ENCODE measurements at places on chromosomes 5 and 9.

DNA sequence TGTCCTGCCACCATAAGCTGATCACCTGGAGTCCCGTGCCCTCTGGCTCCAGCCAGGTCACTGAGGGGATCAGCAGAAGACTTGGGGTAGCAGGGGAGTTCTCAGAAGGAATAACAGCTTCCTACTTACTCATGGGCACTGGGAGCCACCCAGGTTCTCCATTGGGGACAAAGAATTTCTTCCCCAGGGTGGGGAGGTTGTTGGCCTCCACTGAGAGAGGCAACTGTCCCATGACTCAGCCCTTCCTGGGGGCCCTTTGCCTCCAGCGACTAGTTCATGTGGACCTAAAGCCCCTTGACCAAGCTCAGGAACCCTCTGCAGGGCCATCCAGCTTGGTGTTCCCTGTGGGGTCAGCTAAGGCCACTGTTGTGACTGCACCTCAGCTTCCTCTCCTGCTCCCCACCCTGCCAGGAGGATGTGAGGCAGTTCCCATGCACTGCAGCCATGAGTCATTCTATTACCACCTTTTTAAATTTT is 175.0 kb downstream of the AUH start:
- peak; percentile 49 for DNase-seq

- no peak for DNase-seq
These were observed 158.2 kb downstream of the SPOCK1 start for GRCh38 chr5:137340881-137341280.

GRCh38 chr5:55437859-55438206 is 96.9 kb downstream of the PLPP1 start:
- DNase-seq, result no peak

DNA sequence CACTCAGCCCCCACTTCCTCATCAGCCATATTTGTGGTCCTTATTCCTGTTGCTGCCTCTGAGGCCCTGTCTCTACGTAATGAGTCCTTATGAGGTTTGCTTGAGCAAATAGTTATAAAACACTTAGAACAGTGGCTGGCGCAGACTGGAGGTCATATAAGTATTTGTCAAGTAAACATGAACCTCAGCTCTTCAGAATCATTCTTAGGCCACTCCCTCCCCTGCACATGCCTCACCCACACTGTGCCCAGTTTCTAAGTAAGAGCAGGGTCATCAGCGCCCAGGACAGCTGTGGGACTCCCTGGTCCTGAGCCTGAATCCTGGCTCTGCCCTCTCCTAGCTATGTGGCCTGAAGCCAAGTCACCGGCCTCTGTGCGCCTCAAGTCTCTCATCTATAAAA is 4.0 kb downstream of the ST6GALNAC4 start:
- no peak for DNase-seq

- DNase-seq, result no peak
These were observed 78.2 kb upstream of the RAPGEF1 start for GRCh38 chr9:131818089-131818488.

DNA sequence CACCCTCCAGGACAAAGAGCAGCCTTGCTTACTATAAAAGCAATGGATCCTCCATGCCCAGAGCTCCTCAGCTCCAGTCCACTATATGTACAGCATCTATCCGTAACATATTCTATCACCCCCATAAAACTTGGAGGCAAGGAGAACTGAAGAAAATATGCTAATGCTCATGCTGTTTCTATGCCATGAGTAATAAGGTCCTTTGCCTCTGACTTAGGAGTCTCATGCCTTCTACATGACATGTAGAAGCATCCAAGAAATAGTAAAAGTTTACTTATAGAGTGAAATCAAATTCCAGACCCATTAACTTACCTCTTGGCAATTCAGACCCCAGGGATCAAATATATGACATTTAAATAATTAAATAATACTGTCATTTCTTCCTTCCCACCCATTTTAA is 33.7 kb downstream of the SSBP2 start:
- DNase-seq, result no peak

GRCh38 chr5:129120158-129120581 is 25.6 kb downstream of the ISOC1 start:
- DNase-seq, result no peak

- DNase-seq, result no peak
These were observed 66.0 kb downstream of the GNAQ start for GRCh38 chr9:77965445-77966123.

DNA sequence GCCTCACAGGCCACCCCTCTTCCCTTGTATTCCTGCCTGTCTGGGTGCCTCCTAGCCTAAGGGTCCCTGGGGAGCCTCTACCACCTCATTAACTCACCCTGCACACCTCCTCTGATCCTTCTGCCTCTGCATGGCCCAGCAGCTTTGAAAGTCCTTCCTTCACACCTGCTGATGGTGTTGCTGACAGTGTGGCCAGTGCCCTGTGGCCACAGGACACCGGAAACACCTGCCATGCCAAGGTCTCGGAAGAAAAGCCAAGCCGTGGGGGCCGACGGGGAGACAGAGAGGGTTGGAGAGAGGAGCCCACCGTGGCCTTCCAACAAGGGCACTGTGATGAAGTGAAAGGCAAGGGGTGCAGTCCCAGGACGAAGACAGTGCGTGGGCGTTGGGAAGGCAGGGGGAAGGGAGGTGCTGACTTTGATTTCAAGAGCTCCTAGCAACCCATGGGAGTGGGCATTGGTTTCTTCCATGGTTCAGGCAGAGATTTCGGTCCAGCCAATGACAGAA is 4.1 kb downstream of the BTNL9 start:
- DNase-seq, result no peak

- DNase-seq, result no peak
These were observed 30.2 kb upstream of the STK32A start for GRCh38 chr5:147204576-147204975.

GRCh38 chr5:107705402-107706014 is 34.8 kb upstream of the EFNA5 start:
- DNase-seq, result peak; percentile 69

GRCh38 chr5:153919161-153919560 is 119.5 kb downstream of the FAM114A2 start:
- no peak for DNase-seq

DNA sequence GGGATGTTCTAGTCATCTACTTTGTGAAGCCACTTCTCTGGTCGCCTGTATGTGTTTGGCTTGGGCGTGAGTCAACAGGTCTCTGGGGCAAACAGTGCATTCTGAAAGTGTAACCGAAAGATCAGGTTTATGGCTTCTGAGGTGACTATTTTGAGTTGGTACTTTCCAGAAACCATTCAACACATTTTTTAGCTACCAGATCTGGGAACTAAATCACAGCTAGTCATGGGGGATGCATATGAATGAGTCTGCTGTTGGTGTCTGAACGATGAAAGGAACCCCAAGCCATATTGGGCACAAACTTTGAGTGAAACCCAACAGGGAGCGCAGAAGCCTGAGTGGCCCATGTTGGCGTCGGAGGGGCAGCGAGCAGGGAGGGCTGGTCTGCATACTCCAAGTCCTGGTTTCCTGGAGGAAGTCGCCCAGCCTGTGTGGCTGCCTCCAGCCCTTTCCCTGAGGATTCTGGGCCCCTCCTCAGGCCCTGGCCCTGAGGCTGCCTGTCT is 35.3 kb downstream of the UBE2QL1 start:
- DNase-seq, result no peak

DNA sequence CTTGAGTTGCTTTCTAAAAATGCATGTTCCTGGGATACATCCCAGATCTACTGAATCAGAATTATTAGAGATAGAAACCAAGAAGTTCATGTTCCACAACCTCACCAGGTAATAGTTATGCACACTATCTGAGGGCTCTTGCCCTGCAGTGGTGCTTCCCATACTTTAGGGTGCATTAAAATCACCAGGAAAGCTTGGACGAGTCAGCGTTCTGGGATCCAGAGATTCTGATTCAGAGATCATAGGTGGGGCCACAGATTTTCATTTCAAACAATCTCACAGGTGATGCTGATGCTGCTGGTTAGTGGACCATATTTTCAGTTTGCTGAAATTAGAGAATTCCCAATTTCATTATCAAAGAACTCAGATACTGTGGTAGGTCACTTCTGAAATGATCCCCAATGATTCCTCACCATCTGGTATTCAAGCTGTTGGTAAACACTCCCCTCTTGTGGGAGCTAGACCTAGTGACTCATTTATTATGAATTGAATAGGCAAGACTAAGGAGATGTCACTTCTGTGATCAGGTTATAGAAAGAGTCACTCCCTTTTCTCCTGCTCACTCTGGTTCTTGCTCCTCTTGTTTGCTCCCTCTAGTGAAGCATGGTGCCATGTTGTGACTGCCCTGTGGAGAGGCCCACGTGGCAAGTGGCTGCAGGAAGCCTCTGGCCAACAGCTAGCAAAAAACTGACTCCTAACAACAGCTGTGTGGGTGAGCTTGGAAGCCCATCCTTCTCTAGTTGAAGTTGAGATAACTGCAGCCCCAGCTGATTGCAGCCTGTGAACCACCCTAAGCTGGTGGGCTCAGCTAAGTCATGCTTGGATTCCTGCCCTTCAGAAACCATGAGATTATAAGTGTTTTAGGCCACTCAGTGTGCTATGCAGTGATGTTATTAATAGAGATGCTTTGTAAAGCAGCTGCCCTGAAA is 59.8 kb downstream of the SH3TC2 start:
- peak; percentile 81 for DNase-seq

- DNase-seq, result no peak
These were observed 52.8 kb upstream of the PHF2 start for GRCh38 chr9:93523518-93524144.

GRCh38 chr9:16720386-16720785 is 150.1 kb downstream of the BNC2 start:
- DNase-seq, result no peak

DNA sequence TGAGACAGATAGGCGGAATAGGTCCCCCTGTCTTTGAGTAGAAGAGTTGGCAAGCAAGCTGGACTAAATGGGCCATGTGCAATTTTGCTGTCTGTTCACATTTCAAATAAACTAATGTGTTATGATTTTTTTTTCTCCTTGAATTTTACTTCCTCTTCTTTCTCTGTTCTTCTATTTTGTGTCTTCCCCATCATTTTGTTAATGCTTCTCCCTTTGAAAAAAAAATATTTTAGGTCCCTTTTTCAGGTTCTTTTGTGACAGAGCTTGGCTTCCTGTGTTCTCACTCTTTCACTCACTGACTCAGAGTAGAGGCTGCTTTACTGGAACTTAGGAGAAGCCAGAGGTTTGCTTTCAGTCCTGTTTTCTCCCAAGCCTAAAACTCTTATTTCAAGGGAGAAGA is 48.1 kb downstream of the PTCD2 start:
- DNase-seq, result no peak

- DNase-seq, result no peak
These were observed 36.9 kb downstream of the FEM1C start for GRCh38 chr5:115507681-115508080.

- no peak for DNase-seq
These were observed 77.2 kb upstream of the NEK6 start for GRCh38 chr9:124180557-124180956.

GRCh38 chr5:30808996-30809395 is 384.5 kb upstream of the CDH6 start:
- no peak for DNase-seq

GRCh38 chr9:133730994-133731715 is 7.0 kb downstream of the SARDH start:
- no peak for DNase-seq

- DNase-seq, result no peak
These were observed 15.2 kb downstream of the MRPL36 start for GRCh38 chr5:1784197-1785050.

DNA sequence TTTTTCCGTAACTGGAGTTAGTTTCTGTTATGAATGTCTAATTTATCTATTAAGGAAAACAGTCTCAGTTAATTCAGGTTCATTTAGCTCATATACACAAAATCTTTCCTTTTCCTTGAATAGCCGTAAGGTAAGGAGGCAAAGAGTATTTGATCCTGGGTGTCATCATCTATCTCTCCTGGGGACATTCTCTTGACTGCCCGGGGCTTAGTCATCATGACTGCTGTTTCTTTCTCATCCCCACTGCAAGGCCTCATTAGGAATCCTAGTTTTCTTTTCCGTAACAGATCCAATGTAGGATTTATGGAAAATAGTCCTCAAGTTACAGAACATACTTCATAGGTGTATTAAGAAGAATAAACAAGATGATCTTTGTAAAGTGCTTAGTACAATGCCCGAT is 134.9 kb upstream of the CHD1 start:
- DNase-seq, result no peak

GRCh38 chr9:109735801-109736200 is 44.2 kb upstream of the PALM2AKAP2 start:
- DNase-seq, result no peak

- peak; percentile 8 for DNase-seq
These were observed 99.6 kb downstream of the APBA1 start for GRCh38 chr9:69572611-69573010.

- no peak for DNase-seq
These were observed 76.1 kb downstream of the KIF4B start for GRCh38 chr5:155089643-155090042.

GRCh38 chr5:154837009-154837901 is 13.1 kb downstream of the FAXDC2 start:
- no peak for DNase-seq

- no peak for DNase-seq
These were observed 40.4 kb upstream of the SMU1 start for GRCh38 chr9:33116860-33117259.

- DNase-seq, result no peak
These were observed 165.1 kb upstream of the SLC30A5 start for GRCh38 chr5:68928617-68929302.

DNA sequence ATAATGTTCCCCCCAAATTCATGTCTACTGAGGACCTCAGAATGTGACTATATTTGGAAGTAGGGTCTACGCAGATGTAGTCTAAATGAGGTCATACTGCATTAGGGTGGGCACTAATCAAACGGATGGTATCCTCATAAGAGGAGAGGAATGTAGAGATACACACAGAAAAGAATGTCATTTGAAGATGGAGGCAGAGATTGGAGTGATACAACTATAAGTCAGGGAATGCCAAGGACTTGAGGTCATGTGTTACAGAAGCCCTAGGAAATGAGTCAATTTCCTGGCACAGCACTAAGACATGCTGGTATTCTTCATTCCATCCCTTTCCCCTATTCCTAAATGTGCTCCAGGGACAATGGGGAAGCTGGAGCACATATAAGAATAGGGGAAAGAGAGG is 758 bp upstream of the PDCD1LG2 start:
- DNase-seq, result peak; percentile 80

DNA sequence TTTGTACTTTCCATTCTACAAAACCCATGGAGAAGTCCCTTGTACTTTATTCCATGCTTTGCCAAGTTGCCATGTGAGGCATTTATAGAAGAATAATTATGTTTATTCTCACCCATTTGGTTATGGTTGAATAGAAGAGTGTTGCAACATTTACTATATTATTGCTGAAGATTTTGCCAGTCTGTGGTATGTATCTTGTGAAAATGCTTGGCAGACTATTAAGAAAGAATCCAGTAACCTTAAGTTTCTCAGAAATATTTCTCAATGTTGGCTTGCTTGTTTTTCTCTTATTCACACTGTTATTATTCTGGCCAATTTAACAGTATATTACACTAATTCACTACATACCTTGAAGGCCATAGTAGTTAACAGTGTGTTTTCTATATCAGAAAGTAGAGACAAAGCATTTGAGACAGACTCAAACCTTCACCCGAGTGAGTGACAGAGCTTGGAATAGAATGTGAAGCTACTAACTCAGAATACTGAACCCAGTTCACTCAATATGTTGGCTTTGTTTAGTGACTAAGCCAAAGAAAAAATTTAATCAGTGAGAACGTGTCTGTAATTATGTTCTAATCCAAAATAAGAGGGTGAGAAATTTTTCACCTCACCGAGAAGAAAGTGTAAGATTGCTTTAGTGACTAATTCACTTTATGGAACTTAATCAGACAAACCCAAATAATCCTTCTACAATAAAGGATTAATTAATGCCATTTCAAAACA is 184.4 kb downstream of the CWC27 start:
- DNase-seq, result no peak
